Caudate nucleus (tissue), 63 donors: ENCODE measurements at places on chromosomes 3 and 15.

DNA sequence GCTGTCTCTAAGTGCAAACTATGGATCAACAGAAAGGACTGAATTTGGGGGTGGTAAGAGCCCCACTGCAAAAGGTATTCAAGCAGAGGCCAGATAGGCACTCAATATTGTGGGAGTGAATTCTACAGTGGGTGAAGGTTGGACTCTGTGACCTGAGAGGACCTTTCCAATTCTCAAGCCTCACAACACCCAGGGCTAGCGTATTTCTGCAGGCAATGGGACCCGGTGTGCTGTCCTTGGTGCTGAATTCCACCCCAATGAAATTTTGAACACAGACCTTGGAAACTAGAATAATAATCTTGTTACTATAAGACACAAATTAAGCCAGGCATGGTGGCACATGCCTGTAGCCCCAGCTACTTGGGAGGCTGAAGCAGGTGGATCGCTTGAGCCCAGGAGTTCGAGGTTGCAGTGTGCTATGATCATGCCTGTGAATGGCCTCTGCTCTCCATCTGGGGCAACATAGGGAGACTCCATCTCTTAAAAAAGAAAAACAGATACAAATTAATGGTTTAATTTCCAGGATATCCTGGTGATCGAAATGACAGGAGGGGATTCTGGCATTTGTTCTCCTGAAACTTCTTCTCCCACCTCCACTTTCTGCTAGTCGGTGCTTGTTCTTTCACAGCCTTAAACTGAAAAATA, 135.4 kb downstream of the RAB11A start:
- DNase-seq, result no peak

- no peak for DNase-seq
Observed at GRCh38 chr15:100524326-100524725, 4.4 kb downstream of the CERS3 start.

DNA sequence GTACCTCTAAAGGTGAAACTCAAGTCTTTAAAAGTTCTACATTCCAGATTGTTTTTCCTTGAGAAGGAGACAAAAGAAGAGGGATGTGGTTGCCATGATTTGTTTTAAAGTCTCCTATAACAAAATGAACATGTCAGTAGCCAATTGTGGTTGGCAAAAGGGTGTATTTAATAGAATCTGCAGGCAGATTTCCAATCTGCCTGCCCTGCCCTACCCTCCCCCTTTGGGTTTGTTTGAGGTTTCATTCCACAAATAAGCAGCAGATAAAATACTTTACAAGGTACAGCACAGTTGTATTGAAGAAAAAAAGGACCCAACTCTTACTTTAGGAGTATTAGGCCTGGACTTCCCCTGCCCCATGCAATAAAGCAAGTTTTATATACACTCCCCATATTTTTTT, 59.5 kb downstream of the MLH1 start:
- DNase-seq, result no peak

DNA sequence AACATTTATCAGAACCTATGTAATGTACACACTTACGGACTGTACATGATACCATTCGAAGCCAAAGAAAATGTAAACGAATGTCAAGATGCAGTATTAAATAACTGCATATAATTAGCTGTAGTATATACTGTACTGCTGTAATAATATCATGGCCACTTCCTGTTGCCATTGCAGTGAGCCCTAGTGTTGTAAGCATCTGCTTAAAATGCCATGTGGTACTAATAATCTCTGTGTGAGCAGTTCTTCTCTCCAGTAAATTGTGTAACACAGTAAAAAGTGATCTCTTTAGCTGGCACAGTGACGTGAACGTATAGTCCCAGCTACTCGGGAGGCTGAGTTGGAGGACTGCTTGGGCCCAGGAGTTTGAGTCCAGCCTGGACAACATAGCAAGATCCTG, 8.6 kb downstream of the SPG11 start:
- DNase-seq, result no peak

- no peak for DNase-seq
Observed at GRCh38 chr15:100919481-100920405, 586 bp downstream of the LRRK1 start.

- no peak for DNase-seq
Observed at GRCh38 chr3:159513867-159514380, 474.7 kb upstream of the IL12A start.

DNA sequence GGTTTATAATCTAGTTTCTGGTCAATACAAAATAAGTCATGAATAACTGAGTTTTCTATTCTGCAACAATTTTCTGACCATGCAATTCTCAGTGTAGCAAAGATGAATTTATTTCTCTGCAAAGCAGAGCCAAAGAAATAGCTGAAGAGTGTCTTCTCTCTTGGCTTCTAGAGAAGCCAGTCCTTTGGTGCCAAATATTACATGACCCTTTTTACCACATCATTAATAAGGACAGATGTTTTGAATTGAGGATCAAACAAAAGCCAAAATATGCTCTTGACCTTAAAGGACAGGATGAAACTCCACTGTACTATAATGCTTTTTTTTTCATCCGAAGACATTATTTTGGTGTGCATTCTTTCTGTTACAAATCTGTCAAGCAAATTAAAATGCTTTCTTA, 40.2 kb upstream of the OSTN start:
- no peak for DNase-seq
